ENCODE measurements at places on chromosomes 2 and 18.

DNA sequence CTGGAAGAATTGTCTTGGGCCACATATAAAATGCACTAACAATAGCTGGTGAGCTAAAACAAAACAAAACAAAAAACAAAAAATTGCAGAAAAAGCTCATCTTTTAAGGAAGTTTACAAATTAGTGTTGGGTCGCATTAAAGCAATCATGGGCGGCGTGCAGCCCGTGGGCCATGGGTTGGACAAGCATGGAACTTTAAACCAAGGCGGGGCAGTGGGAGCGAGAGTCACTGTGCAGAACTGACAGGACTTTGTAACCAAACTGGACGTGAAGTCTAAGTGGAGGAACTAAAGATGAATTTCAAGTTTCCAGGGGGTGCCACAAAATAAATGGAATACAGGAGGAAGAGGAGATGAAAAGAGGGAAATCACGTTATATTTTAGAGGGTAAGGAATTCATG lies 80.7 kb downstream of the PSMG2 start:
- no peak for DNase-seq

DNA sequence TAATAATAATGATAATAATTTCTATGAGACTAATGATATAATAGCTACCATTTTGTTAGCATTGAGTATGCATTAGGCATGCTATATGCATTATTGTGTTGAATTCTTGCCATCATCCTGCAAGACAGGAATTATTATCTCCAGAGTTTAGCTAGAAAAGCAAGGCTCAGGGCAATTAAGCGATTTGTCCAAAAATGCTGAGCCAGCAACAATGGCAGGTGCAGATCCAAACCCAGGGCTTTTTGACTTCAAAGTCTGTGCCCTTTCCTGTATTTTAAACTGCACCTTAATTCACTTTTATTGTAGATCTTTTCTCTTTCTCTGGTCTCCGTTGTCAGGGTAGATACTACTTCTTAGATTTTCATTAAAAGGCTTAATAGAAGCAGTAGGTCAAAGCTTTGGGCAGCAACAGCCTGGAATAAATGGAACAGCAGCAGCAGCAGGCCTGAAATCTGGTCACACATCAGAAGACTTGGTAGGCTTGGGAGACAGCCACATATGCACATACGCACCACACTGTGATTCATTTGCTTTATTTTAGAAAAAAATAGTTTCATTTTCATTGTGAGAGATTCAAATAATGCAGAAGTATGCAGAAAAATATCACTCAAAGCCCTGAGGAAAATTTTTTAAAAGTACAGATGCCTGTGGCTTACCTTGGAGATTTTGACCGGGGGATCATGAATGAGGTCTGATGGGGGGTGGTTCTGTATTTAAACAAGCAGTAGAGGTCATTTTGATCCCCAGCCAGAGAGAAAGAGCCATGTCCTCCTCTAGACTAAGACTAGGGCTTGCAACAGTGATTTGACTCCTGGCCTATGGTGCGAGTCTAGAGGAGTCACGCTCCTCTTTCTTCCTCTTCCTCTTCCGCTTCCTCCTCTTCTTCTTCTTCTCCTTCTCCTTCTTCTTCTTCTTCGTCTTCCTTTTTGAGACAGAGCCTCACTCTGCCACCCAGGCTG lies 455.7 kb downstream of the TSN start:
- DNase-seq = no peak

GRCh38 chr2:225429717-225430116 lies 30.2 kb downstream of the NYAP2 start:
- no peak for DNase-seq

- DNase-seq = no peak
Observed at GRCh38 chr2:150426315-150426714, 61.2 kb downstream of the RND3 start.

- no peak for DNase-seq
Observed at GRCh38 chr18:36638224-36638623, 190.6 kb downstream of the TPGS2 start.

GRCh38 chr2:226439337-226439736 lies 360.3 kb downstream of the IRS1 start:
- DNase-seq = no peak

- DNase-seq = no peak
Observed at GRCh38 chr2:163887182-163887581, 151.4 kb upstream of the FIGN start.

DNA sequence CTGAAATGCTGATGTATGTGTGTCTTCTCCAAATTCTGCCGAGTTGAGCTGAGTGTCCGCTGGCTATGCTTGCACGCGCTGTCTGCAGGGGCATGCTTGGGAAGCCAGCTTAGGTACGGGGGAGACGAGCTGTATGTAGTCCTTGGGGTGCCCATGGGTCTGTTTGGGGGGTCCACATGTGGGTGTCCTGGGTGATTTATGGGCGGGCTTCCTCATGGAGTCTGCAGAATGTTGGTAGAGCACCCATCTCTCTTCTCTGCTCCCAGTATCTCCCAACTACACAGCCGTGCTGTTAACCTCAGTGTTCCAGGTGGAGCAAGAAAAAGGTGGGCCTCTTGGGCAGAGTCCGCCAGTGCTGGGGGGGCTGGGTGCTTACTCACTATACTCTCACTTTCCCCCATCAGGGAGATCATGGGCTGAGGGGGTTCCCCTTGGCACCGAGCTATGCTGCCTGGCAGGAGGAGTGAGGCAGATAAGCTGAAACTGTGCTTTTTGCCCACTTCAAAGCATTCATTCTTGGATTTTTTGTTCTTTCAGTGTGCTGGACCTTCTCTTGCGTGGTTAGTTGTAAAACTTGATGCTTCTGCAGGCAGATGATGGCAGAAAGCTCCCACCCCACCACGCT lies 128.2 kb upstream of the ALKAL2 start:
- no peak for DNase-seq

DNA sequence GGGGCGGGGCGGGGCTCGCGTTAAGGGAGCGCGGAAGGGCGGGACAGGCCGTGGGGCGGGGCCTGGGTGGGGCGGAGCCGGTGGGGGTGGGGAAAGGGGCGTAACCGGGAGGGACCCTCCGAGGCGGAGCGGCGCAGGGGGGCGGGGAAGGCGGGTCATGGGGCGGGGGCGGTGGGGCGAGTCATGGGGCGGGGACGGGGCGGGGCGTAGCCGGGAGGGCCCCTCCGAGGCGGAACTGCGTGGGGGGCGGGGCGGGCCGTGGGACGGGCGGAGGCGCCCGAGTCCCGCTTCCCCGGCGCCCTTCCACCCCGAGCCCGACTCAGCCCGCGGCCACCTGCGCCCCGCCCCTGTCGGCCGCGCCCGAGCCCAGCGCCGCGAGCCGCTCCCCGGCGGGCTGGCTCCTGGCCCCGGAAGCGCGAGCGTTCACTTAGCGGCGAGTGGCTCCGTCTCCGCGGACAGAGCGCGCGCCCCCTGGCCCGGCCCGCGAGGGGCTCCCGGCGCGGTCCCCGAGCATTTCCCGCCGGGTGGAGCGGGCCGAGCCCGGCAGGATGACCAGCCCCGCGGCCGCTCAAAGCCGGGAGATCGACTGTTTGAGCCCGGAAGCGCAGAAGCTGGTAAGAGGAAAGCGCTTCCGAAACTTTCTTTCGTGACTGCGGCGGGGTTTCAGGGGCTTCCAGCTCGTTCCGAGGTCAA lies 64.7 kb downstream of the LRRFIP1 start:
- peak; percentile 98 for DNase-seq

GRCh38 chr2:33727361-33728032 lies 128.4 kb upstream of the FAM98A start:
- DNase-seq = no peak

DNA sequence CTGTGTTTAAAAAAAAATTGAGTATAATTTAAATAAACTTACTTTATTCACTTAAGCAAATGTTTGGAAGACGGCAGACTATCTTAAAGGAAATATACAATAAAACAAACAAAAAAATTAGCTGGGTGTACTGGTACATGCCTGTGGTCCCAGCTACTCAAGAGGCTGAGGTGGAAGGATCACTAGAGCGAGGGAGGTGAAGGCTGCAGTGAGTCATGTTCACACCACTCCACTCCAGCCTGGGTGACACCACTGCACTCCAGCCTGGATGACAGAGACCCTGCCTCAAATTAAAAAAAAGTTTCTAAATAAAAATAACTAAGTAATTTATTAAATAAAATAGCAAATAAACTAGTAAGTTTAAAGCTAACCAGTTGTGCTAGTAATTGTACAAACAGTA lies 7.5 kb downstream of the PUM2 start:
- DNase-seq = no peak

GRCh38 chr18:70376137-70376913 lies 87.5 kb downstream of the SOCS6 start:
- DNase-seq = no peak

DNA sequence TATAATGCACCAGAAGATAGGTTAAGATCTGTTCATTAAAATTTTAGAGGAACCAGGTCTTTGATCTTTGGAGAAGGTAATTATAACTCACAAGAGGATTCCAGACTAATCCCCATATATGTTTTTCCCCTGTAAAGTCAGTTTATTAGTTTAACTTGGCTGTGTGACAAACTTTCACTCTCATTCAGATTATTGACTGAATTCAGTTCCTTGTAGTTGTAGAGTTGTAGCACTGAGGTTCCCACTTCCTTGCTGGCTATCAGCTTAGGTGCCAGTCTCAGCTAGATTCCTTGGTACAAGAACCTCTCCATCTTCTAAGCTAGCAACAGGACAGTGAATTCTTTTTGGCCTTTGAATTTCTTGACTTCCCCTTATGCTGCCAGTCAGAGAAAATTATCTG lies 19.1 kb downstream of the REG1A start:
- no peak for DNase-seq

GRCh38 chr2:105081006-105081601 lies 43.2 kb downstream of the MRPS9 start:
- peak; percentile 69 for DNase-seq

DNA sequence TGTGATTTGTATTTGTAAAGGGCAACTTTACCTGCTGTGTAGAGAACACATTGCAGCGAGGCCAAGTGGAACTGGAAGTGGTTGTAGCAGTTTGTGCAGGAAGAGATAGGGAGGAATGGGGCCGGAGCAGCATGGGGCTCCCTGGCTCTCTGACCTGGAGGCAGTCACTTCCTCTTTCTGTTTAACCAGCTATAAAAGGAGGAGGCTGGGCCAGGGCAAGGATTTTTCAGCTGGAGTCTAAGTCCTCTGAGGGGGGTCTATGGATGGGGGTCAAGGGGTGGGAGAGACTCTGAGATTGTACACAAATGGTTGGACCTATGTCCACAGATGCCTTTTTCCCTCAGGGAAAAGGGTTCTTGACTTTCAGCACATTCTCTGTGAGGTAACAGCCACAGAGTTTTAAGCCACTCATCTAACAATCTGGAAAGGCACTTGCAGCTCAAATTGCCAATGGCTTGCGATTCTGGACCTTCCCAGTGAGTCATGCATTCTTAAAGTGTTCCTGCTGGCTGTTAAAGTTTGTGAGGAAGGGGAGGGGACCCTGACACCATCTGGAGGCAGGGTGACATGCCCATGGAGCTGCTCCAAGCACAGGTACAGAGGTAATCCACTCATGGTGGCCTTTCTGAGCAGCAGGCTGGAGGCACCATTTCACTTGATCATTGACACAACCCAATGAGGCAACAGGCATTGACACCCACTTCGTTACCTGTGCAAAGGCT lies 347.0 kb downstream of the CYRIA start:
- DNase-seq = no peak

GRCh38 chr18:63953811-63954210 lies 4.7 kb downstream of the HMSD start:
- no peak for DNase-seq

DNA sequence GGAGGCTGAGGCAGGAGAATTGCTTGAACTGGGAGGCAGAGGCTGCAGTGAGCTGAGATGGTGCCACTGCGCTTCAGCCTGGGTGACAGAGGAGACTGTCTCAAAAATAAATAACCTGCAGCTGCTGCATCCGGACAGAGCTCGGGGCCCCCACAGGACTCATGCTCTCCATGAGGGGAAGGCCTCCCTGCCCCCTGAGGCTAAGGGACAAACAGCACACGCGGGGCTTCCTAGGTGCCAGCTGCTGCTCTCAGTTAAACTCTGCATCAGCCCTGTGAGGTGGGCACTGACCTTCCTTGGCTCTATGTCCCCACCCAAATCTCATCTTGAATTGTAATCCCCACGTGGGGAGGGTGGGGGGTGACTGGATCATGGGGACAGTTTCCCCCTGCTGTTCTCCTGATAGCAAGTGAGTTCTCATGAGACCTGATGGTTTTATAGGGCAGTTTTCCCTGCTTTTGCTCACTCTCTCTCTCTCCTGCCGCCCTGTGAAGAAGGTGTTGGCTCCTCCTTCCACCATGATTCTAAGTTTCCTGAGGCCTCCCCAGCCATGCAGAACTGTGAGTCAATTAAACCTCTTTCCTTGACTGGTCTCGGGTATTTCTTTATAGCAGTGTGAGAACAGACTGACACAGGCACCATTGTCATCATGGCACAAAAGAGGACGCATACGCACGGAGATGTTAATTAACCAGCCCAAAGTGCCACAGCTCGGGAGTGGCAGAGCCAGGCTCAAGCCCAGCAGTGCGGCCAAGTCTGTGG lies 49.9 kb upstream of the TAF1B start:
- no peak for DNase-seq

- no peak for DNase-seq
Observed at GRCh38 chr2:215136669-215137328, 1.6 kb downstream of the ABCA12 start.

- DNase-seq = no peak
Observed at GRCh38 chr18:67143028-67143427, 373.5 kb downstream of the DSEL start.

DNA sequence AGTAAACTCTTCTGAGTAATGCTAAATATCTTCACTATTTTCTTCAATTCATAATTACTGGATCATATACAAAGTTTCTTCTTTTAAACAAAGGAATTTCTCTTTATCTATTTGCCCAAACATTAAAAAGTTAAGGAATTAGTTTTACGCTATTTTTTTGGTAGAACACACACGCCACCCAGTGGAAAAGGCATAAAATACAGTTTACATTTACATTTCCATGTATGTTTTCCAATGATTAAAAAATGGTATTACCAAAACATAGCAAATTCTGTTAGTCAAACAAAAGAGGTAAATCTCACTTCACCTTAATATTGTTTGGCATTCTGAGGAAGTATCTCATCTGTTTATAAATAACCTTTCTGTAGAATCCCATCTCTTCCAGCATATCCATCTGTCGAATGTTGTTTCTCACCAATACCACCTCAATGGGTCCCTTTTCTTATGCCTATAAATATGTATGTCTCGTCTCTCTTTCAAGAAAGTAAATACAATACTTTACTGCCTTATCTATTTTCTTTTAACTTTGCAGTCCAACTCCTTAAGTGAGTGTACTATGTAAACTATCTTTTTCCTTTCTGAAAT lies 7.2 kb downstream of the BOLL start:
- peak; percentile 28 for DNase-seq

Measured in HAP-1 (cell line).